Hair follicular keratinocyte (primary cell): ENCODE measurements at places on chromosomes 3 and 15. TPM values are rescaled to one million over a fixed set of nuclear protein-coding genes. Genes with fewer than 3 reads are reported as not detected.

Gene FGF12
- 0.31 and 0.61 TPM in 2 replicates for total RNA-seq

Gene PDCD6IP
- 103 and 110 TPM in 2 replicates for total RNA-seq

Gene PDE8A
- total RNA-seq, result 12.3 and 13.9 TPM in 2 replicates

Gene GRAMD1C
- total RNA-seq, result 2.6 and 7.8 TPM in 2 replicates

Gene TGM4
- total RNA-seq, result 0.08 and 0.16 TPM in 2 replicates

Gene H1-8
- not detected in 2 replicates for total RNA-seq

Gene AEN
- total RNA-seq, result 27.3 and 39.5 TPM in 2 replicates

Gene LAMB2
- total RNA-seq, result 119 and 120 TPM in 2 replicates

Gene GOLGA6D
- total RNA-seq, result not detected in 2 replicates

Gene ARPP21
- not detected in 2 replicates for total RNA-seq

Gene ZNF660
- total RNA-seq, result 0.55 and 0.72 TPM in 2 replicates

Gene ZNF80
- total RNA-seq, result not detected in 2 replicates

Gene HTR3E
- total RNA-seq, result not detected in 2 replicates

Gene CLDN11
- total RNA-seq, result 3.4 and 5.1 TPM in 2 replicates

Gene SHC4
- total RNA-seq, result 0.04 and 0.31 TPM in 2 replicates

Gene XCR1
- not detected in 2 replicates for total RNA-seq

Gene VWA5B2
- not detected in 2 replicates for total RNA-seq

Gene PRR23E
- not detected in 2 replicates for total RNA-seq

Gene ANKUB1
- total RNA-seq, result 0.04 and 0.31 TPM in 2 replicates

Gene TRPC1
- 1.8 and 10.0 TPM in 2 replicates for total RNA-seq

Gene GP9
- total RNA-seq, result not detected in 2 replicates

Gene HERC2
- 23.8 and 25.5 TPM in 2 replicates for total RNA-seq

Gene FETUB
- not detected in 2 replicates for total RNA-seq

Gene POLG
- total RNA-seq, result 75.7 and 86.0 TPM in 2 replicates

Gene MAP6D1
- 2.5 and 2.9 TPM in 2 replicates for total RNA-seq

Gene COL6A5
- not detected in 2 replicates for total RNA-seq

Gene CFAP20DC
- 7.3 and 10.0 TPM in 2 replicates for total RNA-seq

Gene MESP2
- total RNA-seq, result 1.4 and 1.7 TPM in 2 replicates

Gene SLITRK3
- total RNA-seq, result not detected in 2 replicates

Gene A4GNT
- not detected in 2 replicates for total RNA-seq

Gene CCR4
- total RNA-seq, result not detected in 2 replicates
